SK-N-DZ (cell line): ENCODE measurements at places on chromosomes 1 and 21.

GRCh38 chr1:59138402-59138801, 158.5 kb upstream of the FGGY start:
- DNase-seq = no peak

DNA sequence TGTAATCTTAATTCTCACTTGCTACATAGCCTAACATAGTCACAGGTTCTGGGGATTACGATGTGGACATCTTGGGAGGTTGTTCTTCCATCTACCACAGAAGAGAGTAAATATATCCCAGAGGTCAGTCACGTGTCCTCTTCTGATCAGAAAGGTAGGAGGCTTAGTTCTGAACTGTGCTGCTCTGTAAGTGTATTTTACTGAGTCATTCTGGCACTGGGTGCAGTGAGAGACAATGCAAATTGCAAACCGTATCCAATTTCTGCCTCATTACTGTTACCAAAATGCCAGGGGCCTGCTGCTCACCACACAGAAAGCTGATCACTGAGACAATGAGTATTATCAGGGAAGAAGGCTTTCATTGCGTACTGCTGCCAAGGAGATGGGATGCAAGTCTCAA, 104.0 kb downstream of the GABPA start:
- DNase-seq = no peak

GRCh38 chr1:33288976-33289857, 31.7 kb downstream of the A3GALT2 start:
- no peak for DNase-seq

DNA sequence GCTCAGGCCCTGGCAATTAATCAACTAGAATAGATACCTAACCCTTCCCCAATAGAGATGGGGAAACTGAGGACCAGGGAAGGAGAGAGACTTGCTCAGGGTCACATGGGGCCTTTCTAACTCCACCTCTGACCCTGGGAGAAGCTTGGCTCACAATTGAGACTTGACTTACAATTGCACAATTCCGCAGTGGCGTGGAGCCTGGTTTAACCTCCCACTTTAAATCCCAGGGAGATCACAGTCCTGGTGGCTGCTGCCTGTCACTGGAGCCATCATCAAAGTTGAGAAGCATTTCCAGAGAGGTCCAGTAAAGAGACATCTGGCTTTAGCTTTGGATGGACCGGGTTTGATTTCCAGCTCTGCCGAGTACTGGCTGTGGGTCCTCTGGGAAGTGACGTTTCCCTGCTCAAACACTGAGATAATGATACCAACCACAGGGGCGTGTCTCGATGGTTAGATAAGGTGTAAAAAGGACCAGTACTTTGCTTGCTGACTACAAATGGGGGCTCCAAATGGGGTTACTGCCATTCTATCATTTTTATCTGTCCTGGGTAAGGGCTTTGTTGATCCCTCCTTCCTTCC, 39.3 kb downstream of the TRIM62 start:
- no peak for DNase-seq

- peak; percentile 22 for DNase-seq
Observed at GRCh38 chr1:78437396-78437795, 53.4 kb upstream of the PTGFR start.

- no peak for DNase-seq
Observed at GRCh38 chr1:147502760-147503159, 38.5 kb upstream of the BCL9 start.

- DNase-seq = no peak
Observed at GRCh38 chr1:77541162-77541545, 141.3 kb downstream of the ZZZ3 start.

GRCh38 chr1:56190806-56191365, 388.5 kb downstream of the PLPP3 start:
- no peak for DNase-seq

- DNase-seq = no peak
Observed at GRCh38 chr21:32437729-32438128, 25.2 kb downstream of the EVA1C start.

DNA sequence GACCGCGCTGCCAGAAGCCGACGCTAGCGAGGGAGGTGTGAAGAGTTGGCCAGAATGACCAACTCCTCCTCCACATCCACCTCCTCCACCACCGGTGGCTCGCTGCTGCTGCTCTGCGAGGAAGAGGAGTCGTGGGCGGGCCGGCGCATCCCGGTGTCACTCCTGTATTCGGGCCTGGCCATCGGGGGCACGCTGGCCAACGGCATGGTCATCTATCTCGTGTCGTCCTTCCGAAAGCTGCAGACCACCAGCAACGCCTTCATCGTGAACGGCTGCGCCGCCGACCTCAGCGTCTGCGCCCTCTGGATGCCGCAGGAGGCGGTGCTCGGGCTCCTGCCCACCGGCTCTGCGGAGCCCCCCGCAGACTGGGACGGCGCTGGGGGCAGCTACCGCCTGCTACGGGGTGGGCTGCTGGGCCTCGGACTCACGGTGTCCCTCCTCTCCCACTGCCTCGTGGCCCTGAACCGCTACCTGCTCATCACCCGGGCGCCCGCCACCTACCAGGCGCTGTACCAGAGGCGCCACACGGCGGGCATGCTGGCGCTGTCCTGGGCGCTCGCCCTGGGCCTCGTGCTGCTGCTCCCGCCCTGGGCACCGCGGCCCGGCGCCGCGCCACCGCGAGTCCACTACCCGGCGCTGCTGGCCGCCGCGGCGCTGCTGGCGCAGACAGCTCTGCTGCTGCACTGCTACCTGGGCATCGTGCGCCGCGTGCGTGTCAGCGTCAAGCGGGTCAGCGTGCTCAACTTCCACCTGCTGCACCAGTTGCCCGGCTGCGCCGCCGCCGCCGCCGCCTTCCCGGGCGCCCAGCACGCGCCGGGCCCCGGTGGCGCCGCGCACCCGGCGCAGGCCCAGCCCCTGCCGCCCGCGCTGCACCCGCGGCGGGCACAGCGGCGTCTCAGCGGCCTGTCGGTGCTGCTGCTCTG, 1.2 kb downstream of the GPR88 start:
- DNase-seq = peak; percentile 22

DNA sequence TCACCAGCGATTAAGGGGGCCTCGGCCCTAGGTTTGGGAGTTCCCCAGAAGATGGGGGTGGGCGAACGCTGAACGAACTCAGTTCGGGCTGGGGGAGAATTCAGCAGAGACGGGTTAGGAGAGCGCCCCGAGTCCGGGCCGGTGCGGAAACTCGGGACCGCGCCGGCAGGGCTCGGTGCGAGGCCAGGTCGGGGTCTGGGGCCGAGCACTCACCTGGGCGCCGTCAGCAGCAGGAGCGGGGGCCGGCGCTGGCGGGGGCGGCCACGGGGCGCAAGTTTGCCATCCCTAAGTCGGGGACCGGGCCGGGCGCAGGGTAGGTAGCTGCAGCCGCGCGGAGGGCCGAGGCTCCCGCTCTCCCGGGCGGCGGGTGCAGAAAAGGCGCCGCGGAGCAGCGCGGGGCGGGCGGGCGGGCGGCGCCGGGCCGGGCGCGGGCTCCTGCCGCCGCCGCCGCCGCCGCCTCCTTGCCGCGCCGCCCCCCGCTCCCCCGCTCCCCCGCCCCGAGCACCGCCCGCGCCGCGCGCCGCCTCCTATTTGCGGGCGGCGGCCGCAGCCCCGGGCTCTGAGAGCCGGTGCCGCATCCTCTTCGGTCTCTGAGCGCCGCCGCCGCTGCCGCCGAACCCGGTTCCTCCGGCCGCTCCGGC, 349 bp downstream of the ADGRB2 start:
- DNase-seq = no peak

DNA sequence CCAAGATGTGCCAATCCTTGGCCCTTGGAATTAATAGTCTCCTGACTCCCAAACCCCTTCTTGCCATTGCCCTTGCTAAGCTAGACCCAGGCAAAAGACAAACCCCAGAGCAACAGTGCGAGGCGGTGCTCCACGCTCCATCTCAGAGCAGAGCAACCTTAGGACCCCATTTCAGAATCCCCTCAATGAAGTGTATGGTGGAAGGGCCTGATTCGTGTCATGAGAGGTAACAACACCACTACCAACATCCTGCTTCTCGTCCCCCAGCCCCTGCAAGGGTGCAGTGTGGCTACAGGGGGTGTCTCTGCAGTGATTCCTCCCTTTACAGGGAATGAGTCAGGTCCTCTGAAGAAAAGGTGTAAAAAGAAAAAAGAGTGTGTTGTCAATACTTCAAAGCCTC, 103.9 kb upstream of the IRF2BP2 start:
- DNase-seq = no peak

- no peak for DNase-seq
Observed at GRCh38 chr1:77036560-77036959, 169.3 kb downstream of the ST6GALNAC5 start.

- DNase-seq = no peak
Observed at GRCh38 chr1:228329887-228330286, 76.7 kb downstream of the TRIM11 start.

GRCh38 chr1:12276225-12276624, 46.4 kb downstream of the VPS13D start:
- DNase-seq = no peak

DNA sequence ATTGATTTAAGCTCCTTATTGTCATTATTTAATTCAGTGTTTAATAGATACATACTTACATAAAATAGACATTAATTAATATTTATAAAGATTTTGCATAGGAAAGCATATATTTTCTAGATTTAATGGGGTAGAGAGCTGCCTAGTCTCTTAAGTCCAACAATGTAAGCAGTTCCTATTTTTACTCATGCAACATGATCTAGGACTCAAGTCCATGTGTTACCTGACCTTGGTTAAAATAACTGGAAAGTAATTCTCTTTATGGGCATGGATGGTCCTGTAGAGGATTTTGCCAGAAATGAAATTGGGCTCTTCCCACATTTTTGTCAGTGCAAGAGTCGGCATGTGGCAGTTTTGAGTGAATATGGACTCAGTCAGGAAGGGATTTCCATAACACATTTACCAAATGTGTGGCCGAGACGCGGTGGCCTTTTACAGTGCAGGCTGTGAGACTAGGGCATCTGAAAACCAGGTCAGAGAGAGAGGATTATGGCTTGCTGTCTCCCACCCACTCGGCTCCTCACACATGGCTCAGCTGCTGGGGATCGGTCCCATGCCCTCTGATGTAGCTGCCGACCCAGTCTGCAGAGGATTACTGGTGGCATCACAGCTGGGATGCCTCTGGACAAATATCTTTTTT, 6.2 kb upstream of the KIF1B start:
- DNase-seq = no peak

GRCh38 chr1:168408884-168409283, 128.2 kb downstream of the TBX19 start:
- DNase-seq = no peak

- DNase-seq = no peak
Observed at GRCh38 chr1:41498391-41498790, 13.9 kb upstream of the EDN2 start.

- peak; percentile 77 for DNase-seq
Observed at GRCh38 chr1:173477286-173478093, at the start of gene PRDX6. PRDX6 (plus strand) TSS chr1:173477335; CDS start chr1:173477398, 63 bp downstream.

GRCh38 chr1:217088011-217088410, 364.8 kb upstream of the ESRRG start:
- no peak for DNase-seq

DNA sequence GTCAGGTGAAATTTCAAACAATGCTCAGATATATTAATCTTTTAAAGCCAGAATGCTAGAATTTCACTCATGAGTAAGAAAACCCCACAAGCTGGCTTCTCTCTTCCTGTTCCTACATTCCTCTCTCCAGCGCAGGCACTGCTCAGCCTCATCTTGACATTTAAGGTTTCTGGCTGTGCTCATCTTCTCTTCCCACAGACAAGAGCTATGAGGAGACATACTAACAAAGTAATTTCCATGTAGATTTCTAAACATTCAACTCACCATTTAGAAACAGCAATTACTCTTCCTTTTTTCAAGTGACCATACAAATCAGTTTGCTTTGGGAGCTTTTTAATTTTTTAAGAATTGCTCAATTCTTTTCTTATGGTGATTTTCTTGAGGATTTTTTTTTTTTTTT, 7.8 kb upstream of the LRRC8D start:
- DNase-seq = no peak
